Heart right ventricle (tissue), 16 donors: ENCODE measurements at places on chromosomes 2 and 18. TPM values are rescaled to one million over a fixed set of nuclear protein-coding genes. Genes with fewer than 3 reads are reported as not detected.
A peak's percentile ranks its signal among the peaks of the same experiment; 100 is the strongest.

DNA sequence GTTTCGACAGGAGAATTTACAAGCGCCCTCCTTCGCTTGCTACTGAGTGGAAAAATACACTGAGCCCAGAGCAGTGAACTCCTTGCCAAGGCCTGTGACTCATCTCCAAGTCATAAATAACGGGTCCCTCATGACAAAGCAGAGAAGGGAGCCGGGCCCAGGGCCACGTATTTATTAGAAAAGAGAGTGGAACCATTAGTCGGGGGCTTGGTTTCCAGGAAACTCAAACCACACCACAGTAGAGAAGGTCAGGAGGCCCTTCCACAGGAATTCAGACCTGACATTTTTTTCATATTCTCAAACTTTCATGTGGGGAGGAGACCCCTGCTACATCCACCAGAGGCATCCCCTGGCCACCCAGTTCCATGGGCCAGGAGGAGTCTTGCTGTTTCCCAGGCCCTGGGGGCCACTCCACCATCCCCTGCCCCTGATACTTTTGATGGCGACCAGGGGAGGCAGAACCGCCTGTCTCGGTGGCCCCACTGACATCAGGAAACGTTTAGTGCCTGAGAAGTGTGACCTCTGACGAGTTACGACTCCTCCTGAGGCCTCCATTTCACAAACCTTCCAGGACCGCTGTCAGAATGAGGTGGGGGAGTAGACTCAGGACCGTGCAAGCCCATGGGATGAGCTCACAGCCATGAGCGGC is 289.7 kb downstream of the DYSF start:
- no peak overlapping the region for H3K27ac ChIP-seq
- H3K4me1 ChIP-seq = peaks cover 19% of the 10 kb centered on the region
- H3K4me3 ChIP-seq = no peak overlapping the region
- peak; percentile 44 for DNase-seq
- no peaks in the 10 kb centered on the region for H3K36me3 ChIP-seq

GRCh38 chr2:45406621-45407020 is 204.4 kb downstream of the SRBD1 start:
- no peak for DNase-seq
- no peaks in the 10 kb centered on the region for H3K4me1 ChIP-seq
- H3K4me3 ChIP-seq = no peak overlapping the region
- H3K27ac ChIP-seq = no peak overlapping the region

DNA sequence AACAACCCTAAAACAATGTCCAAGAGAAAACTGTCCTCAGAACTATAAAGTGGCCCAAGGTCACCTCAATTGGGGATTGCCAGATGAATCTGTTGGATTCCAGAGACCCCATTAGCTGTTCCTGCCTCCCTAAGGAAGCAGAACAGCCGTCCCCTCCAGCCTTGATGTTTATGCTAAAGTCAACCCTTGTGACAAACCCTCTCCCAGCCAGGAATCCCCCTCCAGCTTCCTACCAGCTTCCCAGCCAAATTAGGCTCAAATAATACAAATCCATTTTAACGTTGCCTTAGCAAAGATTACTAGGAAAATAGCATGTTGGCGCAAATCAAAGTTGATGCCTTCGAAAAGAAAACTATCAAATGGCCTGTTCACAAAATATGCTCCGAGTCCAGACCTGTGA is 105.7 kb upstream of the DAPL1 start:
- DNase-seq = no peak
- H3K4me1 ChIP-seq = no peaks in the 10 kb centered on the region
- no peaks in the 10 kb centered on the region for H3K27me3 ChIP-seq
- H3K4me3 ChIP-seq = no peak overlapping the region

Gene ALPP
- polyA plus RNA-seq = not detected

Gene DRC1
- 0.06 TPM for polyA plus RNA-seq
